Posterior cingulate gyrus (tissue), 11 donors: ENCODE measurements at places on chromosomes 6 and 20.
A peak's percentile ranks its signal among the peaks of the same experiment; 100 is the strongest.

- DNase-seq, result no peak
These were observed 994 bp downstream of the FOXC1 start for GRCh38 chr6:1610497-1611321.

DNA sequence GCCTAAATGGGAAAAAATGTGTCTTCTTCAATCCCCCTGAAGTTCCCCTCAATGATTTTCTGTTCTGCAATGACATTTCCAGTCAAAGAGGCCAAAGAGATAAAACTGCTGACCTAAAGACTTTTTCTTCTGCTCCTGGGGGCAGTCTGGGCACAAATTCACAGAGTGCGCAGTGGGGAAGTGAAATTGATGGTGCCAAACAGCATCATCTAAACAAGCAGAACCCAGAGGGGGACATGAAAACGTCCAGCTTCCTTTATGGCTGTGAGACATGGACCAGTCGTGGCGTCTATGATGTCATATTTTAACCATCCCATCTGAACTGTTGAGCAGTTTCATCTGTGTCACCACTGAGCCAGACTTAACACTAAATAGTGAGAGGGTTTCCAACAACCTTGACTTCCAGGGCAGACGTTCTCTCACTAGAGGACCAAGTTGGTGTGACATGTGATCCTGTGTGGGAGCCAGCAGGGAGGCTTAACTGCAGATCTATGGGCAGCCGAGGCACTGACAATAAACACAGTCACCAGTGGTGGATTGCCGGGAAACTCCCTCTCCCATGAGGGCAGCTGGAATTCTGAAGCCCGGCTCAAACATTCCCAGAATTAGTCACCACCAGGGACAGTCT is 12.4 kb downstream of the SCML4 start:
- DNase-seq, result no peak

DNA sequence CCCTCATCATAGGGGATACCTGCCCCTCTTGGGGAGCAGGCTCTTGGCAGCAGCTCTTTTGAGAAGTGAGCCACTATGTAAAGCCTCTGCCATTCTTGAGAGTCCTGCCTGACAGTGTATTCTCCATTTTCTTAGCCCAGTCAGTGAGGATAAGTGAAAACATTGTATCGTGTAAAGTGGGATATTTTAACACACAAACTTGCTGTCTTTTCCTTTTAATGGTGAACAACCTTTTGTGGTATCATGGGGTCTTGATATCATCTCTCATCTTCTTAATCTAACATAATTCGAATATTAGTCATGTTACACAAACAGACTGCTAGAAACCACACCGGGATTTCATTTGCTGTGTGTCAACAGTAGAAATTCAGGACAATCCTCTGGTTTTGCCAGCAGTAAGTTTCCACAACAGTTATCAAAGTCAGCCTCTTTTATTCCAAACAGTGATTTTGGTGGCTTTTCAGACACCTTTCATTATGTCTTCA is 136.2 kb downstream of the HIVEP1 start:
- no peak for DNase-seq

DNA sequence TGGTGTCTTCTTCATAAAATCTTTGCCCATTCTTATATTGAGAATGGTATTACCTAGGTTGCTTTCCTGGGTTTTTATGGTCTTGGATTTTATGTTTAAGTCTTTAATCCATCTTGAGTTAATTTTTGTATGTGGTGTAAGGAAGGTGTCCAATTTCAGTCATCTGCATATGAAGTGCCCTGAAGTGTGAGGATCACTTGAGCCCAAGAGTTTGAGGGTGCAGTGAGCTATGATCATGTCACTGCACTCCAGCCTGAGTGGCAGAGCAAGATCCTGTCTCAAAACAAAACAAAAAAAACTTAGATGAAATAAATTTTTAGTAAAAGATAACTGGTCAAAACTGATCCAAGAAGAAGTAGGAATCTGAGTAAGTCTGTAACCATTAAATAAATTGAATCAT is 215.4 kb downstream of the TBC1D7 start:
- DNase-seq, result no peak

- DNase-seq, result no peak
These were observed 13.8 kb upstream of the HLA-G start for GRCh38 chr6:29813809-29814208.

- DNase-seq, result no peak
These were observed 1.5 kb downstream of the ZHX3 start for GRCh38 chr20:41316051-41316450.

DNA sequence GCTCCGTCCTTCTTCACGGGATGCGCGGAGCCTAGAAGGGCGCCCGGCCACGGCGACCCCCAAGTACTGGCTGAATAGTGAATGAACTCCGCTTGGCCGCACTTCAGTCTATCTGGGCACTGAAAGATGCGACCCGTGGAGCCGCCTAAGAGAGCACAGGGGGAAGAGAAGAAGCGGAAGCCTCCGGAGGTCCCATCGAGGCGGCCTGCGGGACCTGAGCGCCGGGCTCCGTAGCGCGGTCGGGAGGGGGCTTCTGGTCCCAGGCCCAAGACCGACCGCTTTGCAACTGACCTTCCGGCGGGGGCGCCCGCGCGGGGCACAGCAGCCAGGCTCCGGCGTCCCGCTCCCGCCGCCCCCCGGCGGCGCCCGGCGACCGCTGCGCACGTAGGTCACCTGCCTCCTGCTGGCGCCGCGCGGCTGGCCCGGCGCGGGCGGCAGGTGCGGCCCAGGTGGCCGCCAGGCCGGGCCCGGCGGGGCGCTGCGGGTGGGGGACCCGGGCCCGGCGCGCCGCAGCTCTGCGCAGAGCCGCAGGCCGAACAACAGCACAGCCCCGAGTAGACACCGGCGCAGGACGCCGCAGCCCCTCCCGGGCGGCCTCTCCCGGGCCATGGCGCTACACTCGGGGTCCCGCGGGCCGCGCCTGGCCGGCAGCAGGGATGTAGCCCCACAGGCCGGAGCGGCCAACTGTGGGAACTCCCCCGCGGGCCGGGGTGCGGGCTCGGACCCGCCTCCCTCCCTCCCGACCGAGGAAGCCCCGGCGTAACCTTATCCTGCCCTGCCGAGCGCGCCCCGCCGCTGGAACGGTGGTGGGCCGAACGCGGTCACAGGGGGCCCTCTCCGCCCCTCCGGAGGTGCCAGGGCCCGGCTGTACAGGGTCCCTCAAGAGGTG is at the start of gene METTL24:
METTL24 (minus strand) TSS at position 686 of the 889 bp plus-strand sequence; CDS start at position 609, 77 bp downstream.
- no peak for DNase-seq

GRCh38 chr20:46145713-46146112 is 27.6 kb downstream of the CD40 start:
- DNase-seq, result no peak

GRCh38 chr20:3788685-3789155 is 2.2 kb upstream of the CENPB start:
- DNase-seq, result no peak

DNA sequence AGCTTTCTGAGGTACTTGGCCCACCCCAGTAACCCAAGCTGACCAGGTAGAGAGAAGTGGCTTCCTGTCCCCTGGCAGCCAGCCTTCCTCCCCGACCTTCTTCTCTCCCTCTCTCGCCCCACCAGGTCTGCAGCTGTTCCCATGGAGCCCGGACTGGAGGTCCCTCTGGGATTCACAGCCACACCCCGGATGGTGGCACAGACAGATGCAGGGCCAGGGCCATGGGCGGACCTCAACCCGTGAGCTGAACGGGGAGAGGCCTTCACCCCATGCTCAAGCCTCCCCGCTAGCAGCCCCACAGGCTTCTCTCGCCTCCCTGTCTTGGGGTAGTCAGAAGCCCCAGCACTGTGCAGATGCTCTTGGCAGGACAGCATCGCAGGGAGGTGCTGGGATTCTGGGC is 41.3 kb downstream of the CPXM1 start:
- DNase-seq, result no peak

- DNase-seq, result peak; percentile 48
These were observed 26.8 kb downstream of the HLA-E start for GRCh38 chr6:30515944-30516753.

GRCh38 chr6:32151863-32152768 is at the start of gene PRRT1:
PRRT1 (minus strand) TSS chr6:32151939; CDS start chr6:32151827, 112 bp downstream.
- DNase-seq, result peak; percentile 86

GRCh38 chr20:37357481-37358365 is 11.8 kb downstream of the SRC start:
- peak; percentile 70 for DNase-seq

DNA sequence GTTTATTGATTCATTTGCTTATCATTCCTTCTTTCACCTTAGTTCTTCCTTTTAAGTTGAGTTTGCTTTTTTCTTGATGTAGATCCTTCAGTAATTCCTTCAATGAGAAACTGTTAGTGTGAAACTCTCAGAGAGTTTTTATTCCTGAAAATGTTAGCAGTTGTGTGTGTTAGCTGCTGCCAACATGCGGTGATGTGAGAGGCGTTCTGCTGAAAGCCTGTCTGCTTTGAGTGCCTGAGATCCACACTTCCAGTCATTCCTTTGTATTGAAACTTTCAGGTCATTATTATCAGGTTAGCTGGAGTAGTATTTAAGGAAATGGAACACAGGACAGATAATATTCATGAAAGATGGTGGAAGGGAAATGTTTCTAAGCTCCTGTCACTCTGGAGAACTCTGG is 70.0 kb upstream of the SUPT3H start:
- no peak for DNase-seq

GRCh38 chr6:53892707-53893106 is 97.9 kb downstream of the LRRC1 start:
- DNase-seq, result no peak

- no peak for DNase-seq
These were observed 348.1 kb downstream of the THBS2 start for GRCh38 chr6:168905451-168906090.

- no peak for DNase-seq
These were observed 158.0 kb downstream of the DST start for GRCh38 chr6:56484669-56485068.

DNA sequence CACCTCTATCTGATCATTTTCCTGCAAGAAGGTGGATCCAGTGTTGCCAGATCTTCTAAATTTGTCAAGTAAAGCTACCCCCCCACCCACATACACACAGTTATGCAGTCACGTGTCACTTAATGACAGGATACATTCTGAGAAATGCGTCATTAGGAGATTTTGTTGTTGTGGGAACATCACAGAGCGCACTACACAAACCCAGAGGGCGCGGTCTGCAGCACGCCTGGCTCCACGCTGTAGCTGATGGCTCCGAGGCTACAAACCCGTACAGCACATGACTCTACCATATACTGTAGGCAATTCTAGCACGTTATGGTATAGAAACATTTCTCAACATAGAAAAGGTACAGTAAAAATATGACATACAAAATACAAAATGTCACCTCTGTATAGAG is 126.9 kb downstream of the SYCP2 start:
- DNase-seq, result no peak

GRCh38 chr6:34362909-34363680 is 29.4 kb downstream of the NUDT3 start:
- no peak for DNase-seq
